Natural killer cell treated with Interleukin-12 subunit alpha and Interleukin-12 subunit beta and Interleukin-15 and Interleukin-18, amount 100 ng/mL, for 72 hours (primary cell): ENCODE measurements at places on chromosomes 5 and 9. TPM values are rescaled to one million over a fixed set of nuclear protein-coding genes. Genes with fewer than 3 reads are reported as not detected.

The CLPTM1L gene
- total RNA-seq: 112 TPM

- H3K4me1 ChIP-seq: no peaks in the 10 kb centered on the region
- peaks cover 4% of the 10 kb centered on the region for H3K27me3 ChIP-seq
- no peak overlapping the region for H3K27ac ChIP-seq
- DNase-seq: no peak
Observed at GRCh38 chr5:2184026-2184366, 301.3 kb upstream of the IRX4 start.

- no peaks in the 10 kb centered on the region for H3K36me3 ChIP-seq
- no peak for DNase-seq
- no peak overlapping the region for H3K4me3 ChIP-seq
- no peaks in the 10 kb centered on the region for H3K27me3 ChIP-seq
Observed at GRCh38 chr9:137221506-137222111, 431 bp downstream of the RNF208 start.

- no peak overlapping the region for H3K27ac ChIP-seq
- peaks cover 18% of the 10 kb centered on the region for H3K36me3 ChIP-seq
- no peak for DNase-seq
- H3K27me3 ChIP-seq: no peaks in the 10 kb centered on the region
- H3K4me1 ChIP-seq: no peaks in the 10 kb centered on the region
Observed at GRCh38 chr9:77251050-77251449, 73.7 kb downstream of the VPS13A start.

The AQP3 gene
- total RNA-seq: 1.9 TPM

The TMEM232 gene
- total RNA-seq: 0.40 TPM

DNA sequence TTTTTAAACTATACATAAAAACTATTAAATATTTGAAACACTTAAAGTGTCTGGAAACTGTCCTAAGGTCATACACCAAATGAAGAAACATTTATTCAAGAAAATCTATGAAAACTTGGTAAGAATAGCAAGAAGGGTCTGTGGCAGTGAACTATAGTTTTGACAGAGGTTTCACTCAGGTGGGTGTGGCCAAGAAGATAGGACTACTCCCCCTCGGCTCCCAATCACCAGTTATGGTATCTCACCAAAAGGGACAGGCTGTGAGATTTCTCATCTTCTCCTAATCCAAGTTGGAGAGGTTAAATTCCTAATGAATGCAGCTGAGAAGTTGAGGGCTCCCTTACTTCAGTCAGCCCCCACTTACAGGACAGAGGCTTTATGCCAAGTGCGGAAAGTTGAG lies 2.9 kb downstream of the ARSK start:
- DNase-seq: no peak
- no peak overlapping the region for H3K4me3 ChIP-seq
- H3K4me1 ChIP-seq: peaks cover 18% of the 10 kb centered on the region
- no peaks in the 10 kb centered on the region for H3K27me3 ChIP-seq
- no peaks in the 10 kb centered on the region for H3K36me3 ChIP-seq

- H3K36me3 ChIP-seq: peaks cover 9% of the 10 kb centered on the region
- DNase-seq: no peak
- peaks cover 26% of the 10 kb centered on the region for H3K27me3 ChIP-seq
- H3K4me3 ChIP-seq: no peak overlapping the region
- H3K4me1 ChIP-seq: peaks cover 29% of the 10 kb centered on the region
Observed at GRCh38 chr5:367358-368130, 46.0 kb downstream of the AHRR start.

DNA sequence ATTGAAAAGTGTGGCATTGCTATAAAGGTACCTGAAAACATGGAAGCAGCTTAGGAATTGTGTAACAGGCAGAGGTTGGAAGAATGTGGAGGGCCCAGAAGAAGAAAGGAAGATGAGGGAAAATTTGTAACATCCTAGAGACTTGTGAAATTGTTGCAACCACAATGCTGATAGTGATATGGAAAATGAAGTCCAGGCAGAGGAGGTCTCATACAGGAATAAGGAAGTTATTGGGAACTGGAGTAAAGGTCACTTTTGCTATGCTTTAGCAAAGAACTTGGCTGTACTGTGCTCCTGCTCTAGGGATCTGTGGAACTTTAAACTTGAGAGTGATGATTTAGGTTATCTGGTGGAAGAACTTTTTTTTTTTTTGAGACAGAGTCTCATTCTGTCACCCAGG lies 43.5 kb downstream of the PTPDC1 start:
- no peak overlapping the region for H3K4me3 ChIP-seq
- no peaks in the 10 kb centered on the region for H3K4me1 ChIP-seq
- no peak for DNase-seq
- no peak overlapping the region for H3K27ac ChIP-seq
- H3K36me3 ChIP-seq: peaks cover 33% of the 10 kb centered on the region

The OTULINL gene
- total RNA-seq: 10.7 TPM

The GARIN3 gene
- total RNA-seq: not detected

The MSX2 gene
- total RNA-seq: not detected

The SHB gene
- total RNA-seq: 1.6 TPM

DNA sequence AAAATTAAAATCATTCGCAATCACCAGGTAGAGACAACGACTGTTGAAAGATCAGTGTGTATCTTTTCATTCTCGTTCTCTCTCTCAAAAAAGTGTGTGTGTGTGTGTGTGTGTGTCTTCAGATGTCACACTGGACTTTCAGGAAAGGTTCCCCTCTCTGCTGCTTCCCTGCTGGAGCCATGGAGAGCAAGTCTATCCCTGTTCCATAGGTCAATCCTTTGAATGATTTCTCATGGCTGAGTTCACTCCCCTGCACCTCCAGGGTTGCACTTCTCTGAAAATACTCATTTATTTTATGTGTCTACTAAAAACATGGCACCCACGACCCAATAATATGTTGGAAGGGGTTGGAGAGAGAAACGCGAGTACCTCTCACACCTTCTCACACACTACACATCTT lies 28.2 kb downstream of the IRF1 start:
- H3K36me3 ChIP-seq: peaks cover 12% of the 10 kb centered on the region
- H3K4me3 ChIP-seq: peak overlapping the region; percentile 16
- H3K4me1 ChIP-seq: peaks cover 86% of the 10 kb centered on the region
- no peaks in the 10 kb centered on the region for H3K27me3 ChIP-seq
- no peak for DNase-seq
- H3K27ac ChIP-seq: peak overlapping the region; percentile 97

- peaks cover 9% of the 10 kb centered on the region for H3K27me3 ChIP-seq
- no peak for DNase-seq
- H3K36me3 ChIP-seq: no peaks in the 10 kb centered on the region
- H3K4me3 ChIP-seq: no peak overlapping the region
Observed at GRCh38 chr9:91433180-91433579, 9.5 kb upstream of the NFIL3 start.

DNA sequence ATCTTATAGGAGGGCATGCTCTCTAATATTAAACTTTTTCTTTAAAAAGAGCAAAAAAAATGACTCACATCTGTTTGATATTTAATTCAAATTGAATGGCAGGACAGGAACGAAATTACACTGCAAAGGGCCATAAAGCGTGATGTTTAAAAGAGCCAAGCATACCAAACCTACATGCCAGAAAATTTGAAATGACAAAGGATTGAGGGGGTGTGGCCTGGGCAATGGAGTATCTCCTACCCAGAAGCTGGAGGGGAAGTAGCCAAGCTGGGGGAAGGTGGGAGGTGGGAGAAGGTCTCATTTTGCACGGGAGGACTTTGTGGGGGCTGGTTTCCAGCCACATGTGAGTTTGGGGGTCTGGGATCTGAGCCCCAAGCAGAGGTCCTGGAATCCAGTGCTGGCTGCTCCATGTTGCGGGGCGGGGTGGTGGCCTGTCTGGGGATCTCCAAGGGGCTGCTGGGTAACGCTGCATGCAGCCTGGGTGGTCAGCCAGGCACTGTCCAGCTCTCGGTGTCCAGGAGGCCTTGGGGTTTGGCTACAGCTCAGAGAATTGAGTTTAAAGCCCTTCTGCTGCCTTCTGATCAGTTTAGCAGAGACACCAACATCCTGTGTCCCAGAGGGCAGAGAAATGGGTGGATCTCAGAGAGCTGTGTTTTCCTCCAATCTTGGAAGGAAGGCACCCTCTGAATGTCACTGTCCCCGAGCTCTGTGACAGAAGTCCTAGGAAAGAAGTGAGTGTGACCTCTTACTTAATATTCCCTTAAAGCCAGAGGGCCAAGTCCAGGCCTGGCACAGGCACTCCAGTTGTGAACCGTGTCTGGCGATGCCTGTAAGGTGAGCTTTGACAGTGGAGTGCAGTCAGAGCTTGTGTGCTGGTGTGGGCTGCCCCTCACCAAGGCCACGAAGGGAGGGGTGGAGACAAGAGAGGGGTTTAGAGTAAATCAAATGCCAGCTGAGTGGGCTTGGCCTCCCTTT lies 7.6 kb downstream of the DCANP1 start:
- H3K27me3 ChIP-seq: peaks cover 7% of the 10 kb centered on the region
- no peak overlapping the region for H3K27ac ChIP-seq
- peaks cover 5% of the 10 kb centered on the region for H3K4me1 ChIP-seq
- DNase-seq: no peak
- H3K4me3 ChIP-seq: no peak overlapping the region
- H3K36me3 ChIP-seq: no peaks in the 10 kb centered on the region

DNA sequence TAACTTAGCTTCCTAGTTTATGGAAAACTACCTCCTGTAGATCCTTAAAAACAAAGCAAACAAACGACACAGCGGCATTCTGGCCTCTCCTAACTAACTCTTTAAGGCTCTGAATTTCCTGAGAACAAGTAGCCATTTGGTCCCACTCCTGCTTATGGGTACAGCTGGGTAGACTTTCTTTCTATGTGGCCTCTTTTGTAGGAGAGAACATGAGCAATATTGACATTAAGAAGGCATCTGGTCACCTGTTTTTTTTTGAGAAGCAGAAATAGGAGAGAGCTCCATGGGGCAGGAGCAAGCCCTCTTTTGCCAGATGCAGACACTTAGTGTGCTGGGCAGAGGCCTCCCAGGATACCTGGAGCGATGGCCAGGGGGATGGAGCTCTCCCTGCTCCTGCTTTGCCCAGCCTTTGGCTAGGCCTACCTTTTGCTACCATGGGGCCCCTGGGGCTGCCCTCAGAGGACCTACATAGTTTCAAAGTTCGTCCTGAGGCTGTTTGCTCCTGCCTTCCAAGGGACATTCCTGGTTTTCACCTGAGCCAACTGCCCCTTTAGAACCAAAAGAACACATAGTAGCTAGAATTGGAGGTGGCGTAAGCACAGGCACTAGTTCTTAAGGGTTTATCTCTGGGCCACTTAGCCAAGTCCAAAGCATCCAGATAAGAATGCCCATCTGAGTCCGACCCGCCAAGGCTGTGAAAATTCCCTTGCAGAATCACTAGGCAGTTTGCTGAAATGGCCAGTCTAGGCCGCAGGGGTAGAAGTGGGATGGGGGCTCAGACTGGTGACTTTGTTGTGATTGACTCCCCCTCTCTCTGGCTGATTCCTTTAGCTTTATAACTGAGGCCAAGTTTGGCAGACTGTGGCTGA lies 2.4 kb upstream of the STC2 start:
- peaks cover 53% of the 10 kb centered on the region for H3K27me3 ChIP-seq
- H3K36me3 ChIP-seq: no peaks in the 10 kb centered on the region
- H3K27ac ChIP-seq: no peak overlapping the region
- H3K4me3 ChIP-seq: no peak overlapping the region

DNA sequence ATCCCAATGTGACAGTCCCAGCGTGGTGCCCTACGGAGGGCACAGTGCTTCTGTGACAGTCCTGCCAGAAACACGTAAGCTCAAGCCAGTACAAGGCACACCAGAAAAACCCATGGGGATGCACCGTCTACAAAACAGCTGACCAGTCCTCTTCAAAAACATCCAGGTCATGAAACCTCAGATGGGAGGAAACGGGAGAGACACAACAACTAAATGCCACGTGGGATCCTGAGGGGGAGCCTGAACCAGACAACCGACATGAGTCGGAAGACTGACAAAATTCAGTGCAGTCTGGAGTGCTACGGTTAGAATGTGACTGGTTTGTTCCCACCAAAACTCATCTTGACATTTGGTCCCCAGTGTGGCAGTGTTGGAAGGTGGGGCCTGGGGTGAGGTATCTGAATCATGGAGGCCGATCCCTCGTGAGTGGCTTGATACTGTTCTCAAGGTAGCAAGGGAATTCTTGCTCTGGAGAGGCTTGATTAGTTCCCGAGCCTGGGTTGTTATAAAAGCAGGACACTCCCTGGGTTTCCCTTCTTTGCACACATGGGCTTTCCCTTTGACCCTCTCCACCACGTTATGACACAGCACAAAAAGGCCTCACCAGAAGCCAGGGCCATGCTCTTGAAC lies 55.4 kb downstream of the ADAMTS2 start:
- no peak overlapping the region for H3K4me3 ChIP-seq
- no peak for DNase-seq
- no peaks in the 10 kb centered on the region for H3K4me1 ChIP-seq
- H3K27ac ChIP-seq: no peak overlapping the region
- no peaks in the 10 kb centered on the region for H3K27me3 ChIP-seq

The AK8 gene
- total RNA-seq: not detected

GRCh38 chr9:98010445-98010844 lies 27.3 kb downstream of the ANP32B start:
- DNase-seq: no peak
- peaks cover 22% of the 10 kb centered on the region for H3K4me1 ChIP-seq
- no peak overlapping the region for H3K4me3 ChIP-seq
- H3K36me3 ChIP-seq: peaks cover 50% of the 10 kb centered on the region
- no peak overlapping the region for H3K27ac ChIP-seq
- no peaks in the 10 kb centered on the region for H3K27me3 ChIP-seq

The STPG3 gene
- total RNA-seq: not detected

The SV2C gene
- total RNA-seq: 0.06 TPM

DNA sequence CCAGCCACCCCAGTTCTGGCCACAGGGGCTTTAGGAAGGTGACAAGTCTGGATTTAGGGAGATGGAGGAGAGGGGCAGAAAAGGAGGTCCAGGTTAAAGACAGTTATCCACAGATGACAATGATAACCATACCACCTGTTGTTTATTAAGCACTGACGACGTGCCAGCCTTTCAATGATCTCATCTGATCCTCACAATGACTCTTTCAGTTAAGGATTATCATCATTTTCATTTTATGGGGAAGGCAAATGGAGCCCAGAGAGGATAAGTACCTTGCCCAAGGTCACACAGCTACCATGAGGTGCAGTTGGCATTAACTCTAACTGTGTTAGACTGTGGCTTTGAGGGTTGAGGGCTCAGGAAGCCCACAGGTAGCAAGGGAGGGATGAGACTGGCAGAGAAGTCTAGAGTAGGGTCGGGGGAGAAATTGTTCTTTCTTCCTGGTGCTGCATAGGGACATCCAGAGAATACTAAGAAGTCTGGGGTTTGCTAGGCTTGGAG lies 21.5 kb upstream of the JADE2 start:
- H3K36me3 ChIP-seq: no peaks in the 10 kb centered on the region
- peak overlapping the region; percentile 85 for H3K4me3 ChIP-seq
- peaks cover 25% of the 10 kb centered on the region for H3K4me1 ChIP-seq
- no peak for DNase-seq
- H3K27me3 ChIP-seq: no peaks in the 10 kb centered on the region
